ENCODE measurements at places on chromosomes 5 and 9.

DNA sequence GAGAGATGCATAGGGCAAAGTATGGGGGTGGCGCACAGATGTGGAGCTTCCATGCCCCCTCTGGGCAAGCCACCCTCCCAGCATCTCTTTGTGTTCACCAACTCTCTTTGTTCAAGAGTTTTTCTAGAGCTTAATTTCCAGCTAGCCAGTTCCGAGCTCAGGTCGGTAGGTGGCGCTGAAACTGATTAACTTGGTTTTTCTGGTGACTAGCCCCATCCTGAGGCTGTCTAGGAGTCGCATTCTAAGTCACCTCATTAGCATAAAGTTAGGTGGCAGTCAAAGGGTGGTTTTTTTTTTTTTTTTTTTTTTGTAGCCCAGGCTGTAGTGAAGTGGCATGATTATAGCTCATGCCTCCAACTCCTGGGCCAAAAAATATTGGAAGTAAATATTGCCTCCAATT lies 476.4 kb downstream of the KDM4C start:
- no peak for DNase-seq

GRCh38 chr5:166625210-166625865 lies 1666.1 kb upstream of the WWC1 start:
- no peak for DNase-seq

DNA sequence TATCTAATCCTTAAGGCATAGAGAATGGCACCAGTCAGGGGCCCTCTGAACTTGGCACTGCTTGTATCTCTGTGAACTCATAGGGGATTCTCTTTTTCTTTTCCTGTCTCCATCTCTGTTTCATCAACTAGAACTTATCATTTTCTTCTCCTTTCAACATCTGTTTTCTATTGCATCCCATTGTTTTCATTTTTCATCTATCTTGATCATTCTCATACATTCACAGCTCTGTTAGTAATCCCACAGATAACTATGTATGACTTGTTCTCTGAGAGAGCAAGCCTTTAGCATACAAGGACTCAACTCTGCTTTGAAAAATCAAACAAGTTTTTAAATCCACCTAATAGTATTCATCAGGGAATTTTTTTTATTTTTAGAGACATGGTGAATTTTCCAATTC lies 264.3 kb downstream of the ARRDC3 start:
- no peak for DNase-seq

DNA sequence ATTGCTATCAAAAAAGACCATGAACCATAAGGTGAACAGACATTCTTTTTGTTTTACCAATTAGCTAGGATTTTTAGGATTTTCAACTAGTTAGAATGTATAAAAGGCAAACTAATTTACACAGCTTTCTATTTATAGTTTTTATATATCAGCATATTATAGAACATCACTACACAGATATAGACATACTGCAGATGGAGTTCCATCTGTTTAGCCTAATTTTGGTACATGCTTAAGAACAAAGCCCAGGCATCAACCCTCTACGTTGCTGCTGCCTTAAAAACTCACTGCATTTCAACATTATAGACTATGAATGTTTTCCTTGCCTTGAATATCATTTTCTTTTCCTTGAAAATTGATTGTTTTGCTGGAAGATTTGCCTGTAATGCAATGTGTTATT lies 2227.5 kb upstream of the C9orf72 start:
- DNase-seq = no peak

DNA sequence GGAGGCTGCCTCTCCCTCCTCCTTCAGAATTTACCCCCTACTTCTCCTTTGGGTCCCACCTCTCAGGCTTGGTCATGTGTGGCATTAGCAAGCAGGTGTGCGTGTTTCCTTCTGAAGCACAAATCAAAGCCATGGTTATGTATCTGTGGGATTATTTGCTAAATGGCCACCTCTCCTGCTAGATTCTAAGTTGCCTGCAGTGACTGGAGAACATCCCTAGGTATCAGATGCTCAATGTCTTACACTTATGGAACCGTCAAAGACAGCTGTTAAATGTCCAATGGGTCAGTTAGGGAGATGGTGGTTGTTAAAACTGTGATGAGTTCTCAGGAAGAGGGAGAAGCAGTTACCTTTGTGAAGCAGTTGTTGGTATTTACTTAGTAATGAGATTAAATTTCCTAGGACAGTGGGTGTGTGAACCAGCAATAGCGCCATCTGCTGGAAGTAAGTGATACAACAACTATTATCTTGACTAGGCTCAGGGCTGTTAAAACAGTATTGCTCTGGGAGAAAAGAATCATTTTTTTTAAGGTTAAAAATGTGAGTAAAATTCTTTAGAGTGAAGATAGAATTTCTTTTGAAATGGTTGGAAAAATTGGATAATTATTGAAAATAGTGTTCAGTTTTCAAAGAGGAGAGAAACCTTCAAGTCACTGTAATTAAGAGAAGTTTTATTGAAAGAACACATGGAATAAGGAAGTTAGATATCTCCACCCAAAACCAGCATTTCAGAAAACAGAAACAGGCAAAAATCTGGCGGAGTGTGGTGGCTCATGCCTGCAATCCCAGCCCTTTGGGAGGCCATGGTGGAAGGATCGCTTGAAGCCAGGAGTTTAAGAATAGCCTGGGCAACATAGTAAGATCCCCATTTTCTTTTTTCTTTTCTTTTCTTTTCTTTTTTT lies 71.3 kb downstream of the TMC1 start:
- DNase-seq = peak; percentile 23

DNA sequence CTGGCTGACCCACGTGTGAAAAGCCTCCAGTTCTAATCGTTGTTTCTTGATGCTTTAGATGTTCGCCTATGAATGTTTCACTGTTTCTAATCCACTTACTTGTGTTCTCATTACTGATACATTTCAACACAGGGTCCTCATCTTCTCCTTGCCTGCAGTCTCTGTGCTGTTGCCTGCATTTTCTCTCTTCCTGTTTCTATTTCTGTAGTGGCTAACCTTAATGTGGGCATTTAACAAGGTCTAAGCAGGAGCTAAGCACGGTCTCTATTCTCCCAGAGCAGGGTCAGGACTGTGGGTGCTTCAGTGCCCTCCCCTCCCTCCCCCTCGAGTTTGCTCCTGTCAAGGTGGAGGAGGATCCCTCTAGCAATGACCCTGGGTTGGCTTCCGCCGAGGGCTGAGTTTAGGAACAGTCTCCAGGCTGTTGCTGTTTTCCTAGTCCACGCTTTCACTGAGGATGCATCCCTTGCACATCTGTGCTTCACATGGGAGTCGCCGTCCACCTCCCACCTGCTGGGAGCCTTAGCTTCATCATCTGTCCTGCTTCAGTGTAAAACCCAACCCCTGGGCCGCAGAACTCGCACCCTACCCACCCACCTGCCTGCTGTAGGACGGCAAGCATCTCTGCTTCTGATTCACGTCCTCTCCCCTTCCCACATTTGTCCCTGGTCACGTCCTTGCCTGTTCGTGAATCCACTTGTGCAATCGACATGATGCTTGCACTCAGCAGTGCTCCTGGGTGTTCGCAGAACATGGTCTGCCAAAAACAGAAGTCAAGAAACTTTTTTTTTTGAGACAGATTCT lies 2.4 kb upstream of the EXOC3 start:
- DNase-seq = no peak

- no peak for DNase-seq
Observed at GRCh38 chr5:160445132-160445531, 23.5 kb downstream of the PTTG1 start.

GRCh38 chr5:66558560-66558959 lies 37.6 kb upstream of the MAST4 start:
- DNase-seq = no peak

DNA sequence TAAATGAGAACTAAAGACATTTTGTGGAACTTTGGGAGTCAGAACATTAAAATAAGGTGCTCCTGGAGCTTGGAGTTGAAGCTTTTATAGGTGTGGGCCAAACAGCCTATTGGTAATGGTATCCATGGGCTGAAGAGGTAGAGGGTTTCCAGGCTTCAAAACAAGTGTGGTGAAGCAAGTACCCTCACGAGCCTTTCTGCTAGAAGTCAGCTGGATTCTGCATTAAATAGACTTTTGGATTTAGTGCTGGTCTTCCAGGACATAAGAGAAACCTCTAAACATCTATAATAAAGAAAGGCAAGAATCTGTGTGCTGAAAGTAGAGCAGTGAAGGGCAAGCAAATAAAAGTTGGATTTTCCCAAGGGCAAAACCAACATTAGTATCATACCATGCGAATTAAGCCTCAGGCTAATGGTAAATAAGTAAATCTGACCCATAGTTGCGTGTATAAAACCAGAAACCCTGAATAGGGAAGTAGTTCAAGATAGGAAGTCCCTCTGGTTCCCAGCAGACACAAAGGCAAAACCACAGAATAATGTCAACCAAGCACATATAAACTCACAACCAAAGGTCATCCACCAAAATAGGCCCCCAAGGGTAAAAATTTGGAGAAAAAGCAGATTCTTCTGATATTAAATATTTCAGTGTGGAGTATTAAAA lies 306.3 kb downstream of the TLE4 start:
- DNase-seq = no peak

DNA sequence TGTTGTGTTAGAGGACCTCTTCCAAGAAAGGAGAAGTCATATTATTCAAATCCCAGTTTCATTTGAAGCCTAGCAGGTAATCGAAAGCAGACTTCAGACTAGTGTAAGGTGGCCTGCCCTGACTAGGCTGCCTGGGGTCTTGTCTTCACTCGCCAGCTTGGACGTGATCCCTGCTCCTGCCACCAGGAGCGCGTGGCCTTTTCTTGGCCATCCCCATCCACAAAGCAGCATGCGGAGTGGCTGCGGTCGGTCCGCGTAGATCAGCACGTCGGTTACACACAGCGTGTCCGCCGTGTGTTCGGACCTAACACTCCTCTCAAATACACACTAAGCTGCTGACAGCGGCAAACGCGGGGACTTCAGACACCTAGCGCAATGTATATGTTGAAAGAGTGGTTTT lies 37.3 kb downstream of the CFAP77 start:
- DNase-seq = no peak

GRCh38 chr9:133371261-133371711 lies 4.6 kb downstream of the SURF4 start:
- no peak for DNase-seq

DNA sequence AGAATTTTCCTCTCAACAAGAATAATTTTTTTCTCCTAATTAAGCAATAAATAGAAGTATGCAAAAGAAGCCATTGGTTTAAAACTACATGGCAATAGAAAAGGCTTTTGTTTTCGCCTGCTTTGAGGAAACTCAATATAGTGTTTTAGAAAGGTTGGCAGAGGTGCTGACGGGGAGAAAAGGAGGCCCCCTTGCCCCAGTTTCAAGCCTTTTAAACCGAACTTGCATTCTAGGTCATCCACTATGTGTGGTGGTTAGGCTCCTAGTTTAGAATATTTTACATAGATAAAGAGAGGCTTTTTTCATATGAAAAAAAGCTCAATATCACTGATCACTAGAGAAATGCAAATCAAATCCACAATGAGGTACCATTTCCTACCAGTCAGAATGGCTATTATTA lies 33.5 kb upstream of the CEMIP2 start:
- DNase-seq = no peak

GRCh38 chr5:141100243-141100805 lies at the start of gene PCDHB3:
PCDHB3 (plus strand) TSS chr5:141100473; CDS start chr5:141100650, 177 bp downstream.
- no peak for DNase-seq

DNA sequence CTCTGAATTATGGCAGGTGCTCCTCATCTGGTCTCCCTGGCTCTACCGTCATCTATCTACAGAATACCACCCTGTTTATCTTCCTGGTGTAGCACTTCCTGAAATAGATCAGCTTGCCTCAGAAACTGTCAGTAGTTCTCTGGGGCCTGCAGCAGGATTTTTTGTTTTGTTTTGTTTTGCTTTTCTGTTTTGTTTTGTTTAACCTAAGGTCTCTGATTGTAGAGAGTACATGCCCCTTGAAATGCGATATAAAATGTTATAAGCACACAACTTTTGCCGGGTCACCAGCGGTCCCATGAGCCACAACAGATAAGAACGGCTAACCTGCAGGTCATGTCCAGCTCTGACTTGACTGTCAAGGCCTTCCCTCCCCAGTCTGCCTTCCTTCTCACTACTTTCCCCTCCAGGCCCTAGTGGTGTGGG lies 26.6 kb upstream of the CREBRF start:
- no peak for DNase-seq

GRCh38 chr9:38737246-38737645 lies 17.3 kb upstream of the FAM240B start:
- no peak for DNase-seq

DNA sequence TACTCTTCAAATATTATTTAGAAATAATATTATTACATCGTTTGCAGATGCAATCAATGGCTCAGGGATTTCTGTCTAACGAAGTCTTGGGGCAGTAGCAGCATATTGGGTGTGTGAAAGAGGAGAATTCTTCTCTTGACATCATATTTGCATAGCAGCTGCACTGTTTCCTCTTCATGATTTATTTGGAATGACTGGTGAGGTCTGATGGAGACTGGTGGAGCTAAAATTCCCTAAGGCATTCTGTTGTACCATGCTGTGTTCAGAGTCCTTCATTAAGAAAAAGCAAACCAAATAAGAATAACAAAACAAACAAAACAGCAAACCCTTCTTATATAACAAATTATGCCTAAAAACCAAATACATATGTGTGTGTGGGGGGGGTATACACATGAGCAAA lies 177.6 kb downstream of the DIRAS2 start:
- DNase-seq = no peak

GRCh38 chr5:126359884-126360283 lies 63.3 kb upstream of the GRAMD2B start:
- no peak for DNase-seq

- no peak for DNase-seq
Observed at GRCh38 chr5:55852503-55852902, 1.3 kb downstream of the IL31RA start.

DNA sequence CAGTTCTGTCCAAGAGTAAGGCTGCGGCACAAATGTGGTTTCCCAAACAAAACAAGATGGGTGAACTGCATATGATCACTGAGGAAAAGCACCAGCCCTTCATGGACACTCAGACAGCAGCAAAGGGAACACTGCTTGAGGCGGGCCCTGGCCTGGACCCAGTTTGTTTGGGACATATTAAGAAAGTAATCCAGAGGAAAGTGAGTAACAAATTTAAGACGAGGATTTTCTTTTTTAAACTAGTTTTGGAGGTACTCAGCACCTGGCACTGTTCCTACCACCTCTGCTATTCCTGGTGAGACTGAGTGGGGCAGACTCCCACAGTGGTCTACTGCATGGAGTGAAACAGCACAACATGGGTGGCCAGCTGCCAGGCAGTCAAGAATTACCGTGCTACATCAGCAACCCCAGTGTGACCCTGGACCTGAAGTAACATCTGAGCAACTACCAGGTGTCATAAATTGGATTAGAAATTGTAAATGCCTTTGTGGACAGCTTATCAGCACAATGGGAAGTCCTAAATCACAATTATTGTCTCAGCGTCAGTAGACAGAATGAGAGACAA lies 28.5 kb downstream of the P4HA2 start:
- DNase-seq = no peak

GRCh38 chr9:126509718-126510117 lies 104.0 kb upstream of the LMX1B start:
- DNase-seq = no peak

- no peak for DNase-seq
Observed at GRCh38 chr9:131297903-131298302, 8.4 kb downstream of the PLPP7 start.

- no peak for DNase-seq
Observed at GRCh38 chr9:7879551-7880245, 80.1 kb upstream of the DMAC1 start.

All from NCI-H1105 (cell line).